Activated CD4-positive, alpha-beta T cell treated with anti-CD3 and anti-CD28 coated beads, Interleukin-2, amount 10 ng/mL, durations not matched to agents 24 days and 14 days (primary cell): ENCODE measurements at places on chromosomes 4 and X. TPM values are rescaled to one million over a fixed set of nuclear protein-coding genes. Genes with fewer than 3 reads are reported as not detected.

Gene BBS12
- 3.8 and 4.7 TPM in 2 replicates for total RNA-seq

Gene TRIM75
- not detected in 2 replicates for total RNA-seq

Gene AGTR2
- not detected in 2 replicates for total RNA-seq

Gene TMPRSS11A
- not detected in 2 replicates for total RNA-seq

Gene LRAT
- not detected in 2 replicates for total RNA-seq

Gene FAM47A
- total RNA-seq: not detected in 2 replicates

Gene WDFY3
- total RNA-seq: 0.59 and 0.75 TPM in 2 replicates

Gene IL3RA
- total RNA-seq: 3.1 and 3.4 TPM in 2 replicates

Gene ADAM29
- not detected in 2 replicates for total RNA-seq

Gene CYLC1
- total RNA-seq: not detected in 2 replicates

Gene RENBP
- total RNA-seq: 13.7 and 15.1 TPM in 2 replicates

Gene BCLAF3
- 4.4 and 5.6 TPM in 2 replicates for total RNA-seq

Gene SAGE1
- not detected in 2 replicates for total RNA-seq

Gene SPINK2
- total RNA-seq: 0.37 and 0.54 TPM in 2 replicates

Gene GLRA2
- not detected in 2 replicates for total RNA-seq

Gene POU4F2
- total RNA-seq: not detected in 2 replicates

Gene P2RY4
- 0.21 and 0.24 TPM in 2 replicates for total RNA-seq

Gene MTCP1
- 9.8 and 11.4 TPM in 2 replicates for total RNA-seq

Gene EREG
- not detected in 2 replicates for total RNA-seq

Gene PARM1
- not detected in 2 replicates for total RNA-seq

Gene ZNF157
- total RNA-seq: 0.31 and 0.40 TPM in 2 replicates

Gene REELD1
- total RNA-seq: not detected in 2 replicates

Gene IGBP1
- total RNA-seq: 29.8 and 30.5 TPM in 2 replicates
